ENCODE measurements at places on chromosomes 13 and 19.

DNA sequence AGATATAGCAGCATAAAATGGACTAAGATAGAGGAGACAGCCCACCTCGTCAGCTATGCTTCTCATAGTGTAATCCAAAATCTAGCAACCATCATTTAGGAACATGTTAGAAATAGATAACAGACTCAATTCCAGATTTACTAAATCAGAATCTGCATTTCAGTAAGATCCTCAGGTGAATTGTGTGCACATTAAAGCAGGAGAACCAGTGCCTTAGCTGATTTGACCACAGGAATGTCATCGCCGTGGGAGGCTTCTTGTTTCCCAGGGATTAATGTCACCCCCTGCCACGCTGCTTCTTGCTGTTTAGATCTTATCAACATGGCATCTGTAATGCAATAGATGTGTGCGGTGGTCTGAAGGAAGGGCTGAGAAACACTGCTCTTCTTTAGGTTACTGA, 84.0 kb downstream of the GPC5 start:
- no peak for DNase-seq

GRCh38 chr19:14337510-14337909, 43.7 kb upstream of the ADGRE5 start:
- peak; percentile 43 for DNase-seq

DNA sequence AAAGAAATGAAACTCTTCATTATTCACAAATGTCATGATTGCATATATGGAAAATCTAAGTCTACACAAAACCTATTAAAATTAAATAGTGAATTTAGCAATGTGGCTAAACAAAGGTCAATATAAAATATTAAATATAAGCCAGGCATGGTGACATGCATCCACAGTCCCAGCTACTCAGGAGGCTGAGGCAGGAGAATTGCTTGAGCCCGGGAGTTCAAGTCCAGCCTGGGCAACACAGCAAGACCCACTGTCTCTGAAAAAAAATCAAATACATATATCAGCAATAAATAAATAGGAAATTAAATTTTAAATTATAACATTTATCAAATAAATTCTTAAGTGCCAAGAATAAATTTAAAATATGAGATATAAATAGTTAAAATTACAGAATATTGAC, 11.9 kb downstream of the PSMC4 start:
- DNase-seq: no peak

DNA sequence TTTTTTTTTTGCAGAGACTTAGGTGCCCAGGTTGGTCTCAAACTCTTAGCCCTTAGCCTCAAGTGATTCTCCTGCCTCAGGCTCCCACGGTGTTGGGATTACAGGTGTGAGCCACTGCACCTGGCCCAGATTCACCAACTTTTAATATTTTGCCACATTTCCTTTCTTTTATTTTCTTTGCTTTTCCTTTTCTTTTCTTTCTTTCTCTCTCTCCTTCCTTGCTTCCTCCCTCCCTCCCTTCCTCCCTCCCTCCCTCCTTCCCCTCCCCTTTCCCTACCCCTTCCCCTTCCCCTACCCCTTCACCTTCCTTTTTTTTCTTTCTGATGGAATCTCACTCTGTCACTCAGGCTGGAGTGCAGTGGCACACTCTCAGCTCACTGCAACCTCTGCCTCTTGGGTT, 35.3 kb downstream of the BICRA start:
- no peak for DNase-seq

GRCh38 chr13:21330126-21330861, 128.8 kb downstream of the ZDHHC20 start:
- no peak for DNase-seq

- DNase-seq: no peak
These were observed 127.2 kb upstream of the UBL3 start for GRCh38 chr13:29977476-29978120.

DNA sequence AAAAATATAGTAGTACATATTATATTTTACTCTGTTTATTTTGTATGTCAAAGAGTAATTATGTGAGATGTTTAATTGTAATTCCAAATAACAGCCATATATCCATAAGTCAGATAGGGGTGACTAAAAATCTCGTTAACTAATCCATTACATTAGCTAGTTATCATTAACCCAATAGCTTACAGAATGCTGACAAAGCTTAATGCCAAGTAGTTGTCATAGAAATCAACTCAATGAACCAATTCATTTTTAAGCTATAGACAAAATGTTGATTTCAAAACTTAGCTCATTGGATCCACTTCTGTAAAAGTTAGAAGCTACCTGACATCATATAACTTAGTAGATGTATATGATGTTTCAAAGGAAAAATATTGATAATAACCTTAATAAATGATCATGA, 206.7 kb upstream of the SLITRK1 start:
- DNase-seq: no peak

GRCh38 chr19:51480590-51480989, 2.3 kb downstream of the CEACAM18 start:
- no peak for DNase-seq

GRCh38 chr19:52923778-52924593, 758 bp upstream of the ZNF888 start:
- no peak for DNase-seq

GRCh38 chr19:21202865-21203494, 61.1 kb downstream of the ZNF431 start:
- DNase-seq: no peak

DNA sequence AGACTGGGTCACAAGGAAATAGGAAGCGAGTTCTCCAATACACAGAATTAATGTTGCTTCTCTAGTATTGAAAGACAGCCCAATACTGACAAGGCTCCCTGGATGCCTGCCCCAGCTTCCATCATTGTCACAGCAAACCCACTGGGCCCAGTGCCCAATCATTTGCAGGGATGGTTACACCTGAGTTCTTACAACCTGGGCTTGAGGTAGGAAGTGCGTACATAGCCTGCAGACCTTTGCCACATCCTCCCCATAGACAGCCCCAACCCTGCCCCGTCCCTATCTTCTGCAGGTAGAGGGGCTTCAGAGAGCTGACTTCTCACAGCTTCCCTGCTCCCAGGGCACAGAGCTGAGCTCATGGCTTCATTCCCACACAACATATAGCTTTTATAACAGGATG, 108.1 kb upstream of the UBL3 start:
- peak; percentile 63 for DNase-seq

GRCh38 chr13:21463424-21463823, 4.3 kb upstream of the ZDHHC20 start:
- DNase-seq: no peak

DNA sequence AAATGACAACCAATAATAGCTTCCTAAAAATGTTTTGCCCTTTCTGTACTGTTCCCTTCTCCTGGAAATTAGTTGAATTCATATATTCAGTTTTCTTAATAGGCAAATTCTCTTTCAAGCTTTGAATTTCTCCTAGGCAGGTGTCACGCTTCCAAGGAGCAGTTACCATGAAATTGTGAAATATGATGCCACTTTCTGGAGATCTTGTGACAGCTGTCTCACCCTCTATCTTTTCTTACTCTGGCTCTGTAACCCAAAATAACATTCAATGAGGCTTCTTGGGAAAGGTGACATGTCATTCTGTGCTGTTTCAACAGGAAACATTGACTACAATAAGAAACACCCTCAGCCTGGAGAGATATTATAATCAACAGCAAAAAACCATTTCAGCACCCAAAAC, 80.3 kb upstream of the MRI1 start:
- DNase-seq: no peak

DNA sequence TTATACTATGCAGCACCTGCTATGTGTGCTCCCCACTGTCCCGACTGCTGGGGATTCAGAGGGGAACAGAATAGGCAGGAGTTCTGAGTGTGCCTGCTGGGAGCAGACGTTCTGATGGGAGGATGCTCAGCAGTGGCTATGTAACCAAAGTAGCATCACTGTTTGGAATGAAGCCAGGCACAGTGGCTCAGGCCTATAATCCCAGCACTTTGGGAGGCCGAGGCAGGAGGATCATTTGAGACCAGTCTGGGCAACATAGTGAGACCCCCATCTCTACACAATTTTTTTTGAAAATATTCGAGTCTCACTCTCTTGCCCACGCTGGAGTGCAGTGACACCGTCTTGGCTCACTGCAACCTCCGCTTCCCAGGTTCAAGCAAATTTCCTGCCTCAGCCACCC, 6.0 kb downstream of the ATG4D start:
- DNase-seq: no peak

GRCh38 chr13:35923347-35923746, 207.8 kb downstream of the DCLK1 start:
- DNase-seq: no peak

- no peak for DNase-seq
These were observed at the start of gene MISP for GRCh38 chr19:750640-751423. MISP (plus strand) TSS chr19:751112; CDS start chr19:756947, 5,835 bp downstream.

- no peak for DNase-seq
These were observed 56.4 kb downstream of the ZNF568 start for GRCh38 chr19:36972571-36972970.

GRCh38 chr13:27372896-27373295, 51.5 kb upstream of the GTF3A start:
- DNase-seq: no peak

DNA sequence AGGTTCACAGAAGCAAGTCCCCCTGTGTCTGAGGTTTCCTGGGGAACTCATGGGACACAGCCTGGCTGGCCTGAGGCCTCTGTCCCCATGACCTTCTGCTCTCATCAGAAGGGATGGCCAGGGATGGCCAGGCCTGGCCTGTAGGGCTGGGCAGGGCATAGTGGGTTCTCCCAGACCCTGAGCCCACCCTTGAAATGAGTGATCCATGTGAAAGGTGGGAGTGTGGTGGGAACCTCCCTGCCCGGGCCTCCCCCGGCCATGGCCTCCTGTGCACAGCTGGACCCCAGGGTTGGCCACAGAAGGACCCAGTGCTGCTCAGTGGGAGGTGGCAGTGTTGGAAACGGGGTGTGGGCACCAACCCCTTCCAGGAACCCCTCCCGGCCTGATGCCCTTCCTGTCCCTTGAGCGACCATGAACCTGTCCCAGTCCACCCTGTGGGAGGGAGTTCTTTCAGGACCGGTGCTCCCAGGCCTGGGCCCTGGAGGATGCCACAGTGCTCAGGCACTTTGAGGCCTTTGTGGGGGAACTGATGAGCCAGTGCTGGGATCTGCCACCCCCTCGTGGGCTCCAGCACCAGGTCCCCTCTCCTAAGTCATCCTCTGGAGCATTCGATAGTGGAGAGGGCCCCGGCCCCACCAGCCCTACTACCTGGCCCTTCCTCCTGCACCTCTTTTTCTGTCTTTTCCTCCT, 15.5 kb upstream of the ZNF14 start:
- DNase-seq: no peak

GRCh38 chr19:49119411-49120324, at the start of gene PPFIA3:
PPFIA3 (plus strand) TSS chr19:49119544; CDS start chr19:49127874, 8,330 bp downstream.
- no peak for DNase-seq

- no peak for DNase-seq
These were observed 70.0 kb upstream of the GTF3A start for GRCh38 chr13:27354379-27354778.

GRCh38 chr19:48966541-48967345, 1.6 kb downstream of the FTL start:
- no peak for DNase-seq

DNA sequence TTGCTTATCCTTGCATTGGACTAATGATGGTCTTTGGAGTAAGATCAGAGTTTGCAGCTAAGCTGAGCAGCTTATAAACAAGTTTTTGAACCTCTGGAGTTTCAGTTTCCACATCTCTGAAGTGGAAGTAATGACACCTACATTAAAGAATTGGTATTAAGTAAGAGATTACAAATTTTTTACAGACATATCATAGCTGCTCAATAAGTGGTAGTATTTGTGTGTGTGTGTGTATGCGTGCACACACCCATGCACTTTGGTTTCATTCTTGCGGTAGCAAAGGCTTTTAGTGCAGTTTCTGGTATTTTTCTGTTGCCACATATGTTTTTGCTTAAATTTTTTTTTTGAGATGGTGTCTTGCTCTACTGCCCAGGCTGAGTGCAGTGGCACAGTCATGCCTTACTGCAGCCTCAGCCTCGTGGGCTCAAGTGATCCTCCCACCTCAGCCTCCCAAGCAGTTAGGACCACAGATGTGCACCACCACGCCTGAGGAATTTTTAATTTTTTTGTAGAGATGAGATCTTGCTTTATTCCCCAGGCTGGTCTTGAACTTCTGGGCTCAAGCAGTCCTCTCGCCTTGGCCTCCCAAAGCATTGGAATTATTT, 4.5 kb downstream of the NAA16 start:
- DNase-seq: no peak

- no peak for DNase-seq
These were observed 235.5 kb downstream of the PCDH9 start for GRCh38 chr13:66994517-66995202.

- no peak for DNase-seq
These were observed 40.5 kb upstream of the RNF113B start for GRCh38 chr13:98217597-98217996.

- DNase-seq: no peak
These were observed 574.4 kb upstream of the SLC10A2 start for GRCh38 chr13:103640606-103641005.

DNA sequence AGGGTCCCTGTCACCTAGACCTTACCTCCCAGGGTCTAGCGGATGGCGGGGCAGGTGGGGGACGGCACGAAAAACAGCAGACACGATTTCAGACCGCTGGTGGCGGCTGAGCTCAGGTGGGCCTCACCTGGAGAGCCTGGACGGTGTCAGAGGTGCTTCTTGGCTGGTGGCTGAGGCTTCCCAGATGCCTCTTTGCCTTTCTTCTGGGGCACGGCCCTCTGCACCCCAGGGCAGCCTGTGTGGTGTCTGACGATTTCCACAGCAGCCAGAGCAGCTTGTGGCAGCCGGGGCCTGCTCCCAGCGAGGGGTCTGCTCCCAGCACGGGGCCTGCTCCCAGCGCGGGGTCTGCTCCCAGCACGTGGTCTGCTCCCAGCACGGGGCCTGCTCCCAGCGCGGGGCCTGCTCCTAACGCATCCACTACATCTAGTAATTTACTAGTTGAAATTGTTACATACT, 66.7 kb downstream of the ATP11A start:
- DNase-seq: no peak

- DNase-seq: no peak
These were observed 32.9 kb upstream of the ARHGEF7 start for GRCh38 chr13:111082240-111082639.

DNA sequence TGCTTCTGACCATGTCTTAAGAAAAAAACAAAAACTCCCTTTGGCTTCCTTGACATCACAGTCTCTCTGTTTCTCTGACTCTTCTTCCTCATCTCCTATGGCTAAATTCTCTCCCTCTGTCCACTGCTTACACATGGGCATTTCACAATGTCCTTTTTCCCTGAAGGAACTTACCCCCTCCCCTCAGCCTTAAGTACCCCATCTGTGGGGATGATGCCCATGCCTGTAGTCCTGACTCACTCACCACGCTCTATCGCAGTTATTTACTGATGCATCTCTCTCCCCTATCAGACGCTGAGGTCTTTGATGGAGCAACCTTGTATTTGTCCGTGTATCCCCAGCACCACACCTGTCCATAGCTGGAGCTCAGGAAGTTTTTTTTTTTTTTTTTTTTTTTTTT, 32.4 kb downstream of the ACTN4 start:
- DNase-seq: no peak

GRCh38 chr19:54436031-54436523, 12.9 kb upstream of the LENG8 start:
- no peak for DNase-seq

GRCh38 chr13:25190256-25190655, 18.2 kb upstream of the AMER2 start:
- no peak for DNase-seq

GRCh38 chr13:20239748-20240147, 7.6 kb upstream of the GJB6 start:
- no peak for DNase-seq
